Stimulated activated CD8-positive, alpha-beta memory T cell treated with anti-CD3 and anti-CD28 coated beads, Interleukin-4, amount 100 ng/mL, for 1 hour (primary cell): ENCODE measurements at places on chromosomes 2 and 18.

GRCh38 chr2:9169349-9170107 is 37.1 kb upstream of the ASAP2 start:
- no peak for DNase-seq

GRCh38 chr2:200336980-200337615 is 30.6 kb downstream of the SPATS2L start:
- DNase-seq: no peak

DNA sequence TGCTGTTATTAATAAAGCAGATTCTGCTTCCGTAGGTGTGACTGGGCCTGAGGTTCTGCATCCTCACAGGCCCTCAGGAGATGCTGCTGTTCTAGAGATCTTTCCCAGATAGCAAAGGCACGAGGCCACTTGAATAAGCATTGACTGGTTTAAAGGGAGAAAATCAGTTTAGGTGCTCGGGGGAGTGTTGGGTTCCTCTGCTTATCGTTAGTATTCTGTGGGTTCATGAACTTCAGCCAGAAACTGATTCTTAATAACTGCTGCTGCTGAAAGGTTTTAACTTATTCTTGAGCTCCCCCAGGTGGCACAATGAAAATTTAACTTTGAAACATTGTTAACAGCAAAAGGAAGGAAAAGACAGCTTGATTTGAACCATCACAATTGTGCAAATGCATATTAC is 56.9 kb downstream of the ITGA6 start:
- DNase-seq: no peak

DNA sequence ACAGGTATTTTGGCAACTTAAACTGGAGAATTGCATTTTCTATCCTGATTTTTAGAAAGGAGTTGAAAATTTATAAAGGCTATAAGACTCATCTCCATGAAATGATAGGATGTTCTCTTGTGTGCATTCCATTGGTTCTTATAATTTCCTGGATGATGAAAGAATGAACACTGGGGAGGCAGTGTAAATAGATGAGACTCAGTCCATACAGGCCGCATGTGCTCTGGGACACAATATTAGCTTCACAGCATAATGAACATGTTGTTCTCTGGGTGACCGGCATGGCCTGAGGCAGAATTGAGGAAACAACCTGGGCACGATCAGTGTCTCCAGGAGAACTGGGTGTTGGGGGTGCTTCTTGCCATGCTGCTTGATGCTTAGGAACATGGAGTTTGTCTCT is 38.8 kb downstream of the AOX1 start:
- DNase-seq: no peak

DNA sequence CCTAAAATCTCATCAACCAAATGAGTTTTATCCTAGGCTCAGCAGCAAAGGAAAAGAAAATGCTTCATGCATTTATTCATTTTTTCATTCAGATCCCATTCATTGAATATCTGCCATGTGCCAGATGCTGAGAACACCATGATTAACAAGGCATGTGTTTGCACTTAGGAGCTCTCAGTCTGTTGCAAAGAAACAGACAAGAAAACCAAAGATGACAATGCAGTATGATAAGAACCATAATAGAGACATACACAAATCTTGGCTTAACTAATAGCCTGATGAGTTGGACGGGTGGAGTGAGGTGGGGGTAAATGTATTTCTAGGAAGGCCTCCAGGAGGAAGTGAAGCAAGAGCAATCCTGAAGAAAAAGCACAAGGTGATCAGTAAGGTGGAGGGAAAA is 177.8 kb upstream of the SCN7A start:
- DNase-seq: no peak

GRCh38 chr2:25618676-25619075 is 54.7 kb downstream of the DTNB start:
- no peak for DNase-seq

- DNase-seq: no peak
Observed at GRCh38 chr2:69733342-69734034, 8.4 kb upstream of the ANXA4 start.

- no peak for DNase-seq
Observed at GRCh38 chr2:47221039-47221438, 65.9 kb upstream of the STPG4 start.

DNA sequence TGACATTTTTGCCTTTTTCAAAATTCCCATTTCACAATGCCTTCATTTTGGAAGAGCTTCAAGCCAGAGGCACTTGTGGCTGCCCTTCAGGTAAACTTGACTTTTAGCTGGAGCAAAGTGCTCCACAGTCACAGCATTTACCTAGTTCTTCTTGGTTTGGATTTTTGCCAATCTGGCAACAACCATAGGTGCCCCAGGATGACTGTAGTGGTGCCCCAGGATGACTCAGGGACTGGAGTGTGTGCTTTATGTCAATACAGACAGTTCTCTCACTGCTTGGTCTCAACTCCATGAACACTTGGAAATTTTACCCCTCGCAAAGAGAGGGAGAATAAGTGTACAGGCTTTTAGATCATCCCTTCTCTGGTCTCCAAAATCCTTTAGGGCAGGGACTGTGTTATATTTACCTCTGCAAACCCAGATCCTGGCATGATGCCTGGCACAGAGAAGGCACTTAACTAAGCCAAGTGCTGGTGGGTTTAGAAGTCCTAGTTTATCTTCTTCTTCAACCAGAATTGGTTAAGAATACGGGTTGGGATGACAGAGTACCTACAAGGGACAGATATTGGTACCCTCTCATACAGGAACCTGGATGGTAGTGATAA is 15.3 kb upstream of the PTPN4 start:
- DNase-seq: no peak

DNA sequence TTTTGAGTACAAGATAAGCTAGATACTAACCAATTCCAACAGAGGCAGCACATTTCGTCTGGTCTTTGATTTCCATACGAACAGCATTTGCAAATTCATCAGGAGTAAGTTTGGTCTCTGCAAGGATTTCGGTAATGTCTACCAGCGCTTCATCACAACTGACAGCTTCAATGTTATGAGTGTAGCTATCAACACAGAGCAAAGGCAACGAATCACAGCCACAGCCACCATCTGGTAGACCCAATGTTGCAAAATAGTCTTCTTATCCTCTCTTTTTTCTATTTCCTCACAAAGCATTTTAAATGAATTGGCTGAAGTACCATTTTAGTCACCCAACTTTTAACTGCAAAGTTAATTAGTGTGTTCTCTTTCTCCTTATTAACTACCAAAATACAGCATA is 68.3 kb downstream of the REV1 start:
- DNase-seq: no peak

- no peak for DNase-seq
Observed at GRCh38 chr2:27099334-27099955, 12.9 kb downstream of the KHK start.

- no peak for DNase-seq
Observed at GRCh38 chr2:42342061-42342794, 18.8 kb downstream of the COX7A2L start.

- no peak for DNase-seq
Observed at GRCh38 chr18:53682796-53683195, 541.7 kb downstream of the MBD2 start.

DNA sequence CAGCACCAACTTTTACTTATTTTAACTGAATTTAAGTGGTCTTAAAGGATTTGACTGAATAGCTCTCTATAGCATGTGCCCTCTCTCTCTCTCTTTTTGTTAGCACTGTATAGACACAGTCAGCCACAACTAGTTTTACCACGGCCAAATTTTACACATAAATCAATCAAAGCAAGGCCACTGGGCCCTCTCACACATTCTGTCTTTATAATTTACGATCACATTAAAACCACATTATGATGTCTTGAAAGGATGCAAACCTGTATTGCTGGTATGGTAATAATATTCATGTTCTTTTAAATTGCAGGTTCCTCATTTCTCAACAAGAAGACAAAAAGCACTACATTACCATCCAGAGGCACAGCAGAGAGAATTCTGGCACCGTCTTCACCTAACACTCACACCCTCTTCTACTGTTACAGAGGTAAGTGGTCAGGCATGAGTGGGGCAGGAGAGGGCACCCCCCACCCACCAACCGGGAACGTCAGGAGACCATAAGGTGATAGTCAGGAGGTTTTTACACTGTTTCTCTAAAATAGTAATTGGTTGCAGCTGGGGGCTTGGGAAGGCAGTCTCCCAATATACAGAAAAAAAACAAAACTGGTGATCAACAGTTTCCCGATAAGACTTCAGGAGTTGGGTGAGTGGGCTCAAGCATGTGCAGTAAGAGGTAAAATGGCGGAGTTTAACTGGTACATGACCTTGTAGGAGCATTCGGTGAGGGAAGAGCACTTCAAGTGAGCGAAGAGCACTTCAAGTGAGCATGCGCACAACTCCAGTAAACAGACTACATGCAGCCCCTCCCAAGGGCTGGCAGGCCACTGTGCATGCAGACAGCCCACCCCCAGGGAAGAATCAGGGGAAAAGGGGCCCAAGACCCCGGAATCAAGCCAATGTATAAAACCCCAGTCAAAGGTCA is 296.7 kb downstream of the PIEZO2 start:
- no peak for DNase-seq

DNA sequence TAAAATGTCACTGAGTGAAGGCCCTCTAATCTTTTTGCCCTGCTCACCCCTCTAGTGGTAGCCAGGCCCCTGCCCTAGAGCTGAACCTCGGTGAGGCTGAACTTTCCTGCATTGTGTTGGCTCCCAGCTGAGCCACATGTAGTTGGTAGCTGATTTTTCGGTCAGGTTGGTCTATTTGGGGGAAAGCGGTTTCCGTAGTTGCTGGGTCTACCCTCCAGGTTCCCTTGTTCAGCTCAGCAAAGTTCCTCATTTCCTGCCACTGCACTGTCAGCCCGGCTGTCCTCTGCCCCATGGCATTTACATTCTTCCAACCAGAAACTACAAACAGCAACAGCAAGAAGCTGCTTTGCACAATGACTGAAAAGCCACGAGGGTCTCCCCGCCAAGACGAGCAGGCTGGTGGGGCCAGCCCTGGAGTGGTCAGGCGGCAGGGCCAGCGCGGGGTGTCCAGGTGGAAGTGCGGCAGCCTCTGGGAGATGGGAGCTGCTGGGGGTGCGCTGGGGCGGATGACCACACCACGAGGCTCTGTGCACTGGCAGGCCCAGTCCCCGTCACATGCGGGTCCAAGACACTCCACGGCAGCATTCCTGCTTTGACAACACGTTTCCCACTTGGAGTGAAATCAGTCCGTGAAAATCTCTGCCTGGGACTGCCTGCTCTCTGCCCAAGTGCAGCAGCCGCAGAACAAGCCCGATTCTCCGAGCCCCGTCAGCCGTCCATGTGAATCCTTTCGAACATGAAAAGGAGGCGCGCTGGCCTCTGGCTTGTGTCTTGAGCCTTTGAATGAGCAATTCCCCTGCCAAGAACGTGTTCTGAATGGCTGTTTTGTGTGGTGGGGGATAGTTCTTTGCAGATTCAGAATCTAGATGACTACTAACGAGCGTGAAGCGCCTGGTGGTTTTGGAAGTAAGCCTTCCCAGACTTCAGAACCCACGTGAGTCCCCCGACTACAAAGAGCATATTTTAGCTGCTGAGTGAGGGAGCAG is 159.4 kb downstream of the ASB1 start:
- DNase-seq: no peak

GRCh38 chr2:38528008-38528442 is 74.7 kb downstream of the HNRNPLL start:
- DNase-seq: no peak

- no peak for DNase-seq
Observed at GRCh38 chr18:25737710-25738311, 352.6 kb downstream of the SS18 start.

GRCh38 chr2:101821059-101821805 is 123.7 kb downstream of the MAP4K4 start:
- no peak for DNase-seq

GRCh38 chr2:204184226-204184625 is 247.7 kb downstream of the ICOS start:
- no peak for DNase-seq

DNA sequence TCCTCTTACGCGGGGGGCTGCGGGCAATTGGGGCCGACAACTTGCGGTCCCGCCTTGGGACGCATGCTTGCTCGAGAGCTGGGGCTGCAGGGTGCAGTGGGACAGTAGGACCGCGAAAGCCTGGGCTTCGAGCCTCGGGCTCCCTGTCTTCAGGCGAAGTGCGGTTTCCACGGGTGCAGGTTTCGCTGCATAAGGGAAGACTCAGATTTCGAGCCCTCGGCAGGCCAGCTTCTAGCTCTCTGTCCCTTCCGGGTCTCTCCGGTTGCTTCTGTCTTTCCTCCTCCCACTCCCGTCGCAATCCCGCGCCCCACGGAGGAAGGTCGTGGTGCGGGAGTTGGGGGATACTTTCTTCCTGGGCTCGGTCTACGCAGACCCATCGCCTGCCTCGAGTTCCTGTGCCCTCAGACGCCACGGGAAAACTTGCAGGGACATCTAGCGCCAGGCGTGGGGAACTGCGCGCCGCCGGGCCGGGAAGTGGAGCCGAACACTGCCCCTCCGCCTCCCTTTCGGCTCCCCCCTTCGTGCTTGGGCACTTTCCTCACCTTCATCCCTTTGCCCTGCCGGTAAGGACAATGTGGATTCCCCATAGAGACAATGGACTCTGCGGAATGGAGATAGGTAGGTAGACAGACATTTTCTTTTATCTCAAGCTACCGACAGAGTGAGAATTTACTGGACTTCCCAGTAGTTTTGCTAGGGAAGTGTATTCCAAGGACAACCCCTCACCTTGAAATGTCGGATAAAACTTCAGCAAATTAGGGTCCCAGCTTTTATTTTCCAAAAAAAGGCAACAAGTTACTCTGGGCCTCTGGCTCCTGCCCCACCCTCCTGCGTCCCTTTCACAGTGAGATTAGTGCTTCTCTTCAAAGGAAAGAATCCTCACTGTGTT is 4.2 kb upstream of the HOXD13 start:
- DNase-seq: no peak

GRCh38 chr2:229715895-229716507 is 1.6 kb upstream of the DNER start:
- no peak for DNase-seq

- no peak for DNase-seq
Observed at GRCh38 chr18:2569338-2570207, 1.7 kb downstream of the METTL4 start.

GRCh38 chr18:46406539-46406932 is 250.5 kb downstream of the LOXHD1 start:
- no peak for DNase-seq

DNA sequence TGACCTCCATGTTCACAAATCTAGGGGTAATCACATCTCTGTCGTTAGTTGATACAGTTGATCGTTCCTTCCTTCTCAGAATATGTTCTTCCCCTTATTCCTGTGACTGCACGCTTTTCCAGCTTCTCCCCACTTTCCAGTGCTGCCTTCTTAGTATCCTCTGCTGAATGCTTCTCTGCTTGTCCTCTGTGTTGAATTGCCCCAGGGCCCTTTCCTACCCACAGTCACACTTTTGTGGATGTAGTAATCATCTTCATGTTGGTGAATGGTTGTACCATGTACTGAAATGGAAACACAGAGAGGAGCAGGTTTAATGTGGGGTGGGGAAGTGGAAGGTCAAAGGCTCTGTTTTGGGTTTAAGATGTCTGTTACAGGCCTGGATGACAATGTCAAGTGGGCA is 47.2 kb downstream of the EML6 start:
- DNase-seq: no peak

GRCh38 chr2:238142382-238143205 is 4.1 kb downstream of the KLHL30 start:
- no peak for DNase-seq

GRCh38 chr2:120421830-120422175 is 75.9 kb downstream of the INHBB start:
- no peak for DNase-seq
